ENCODE measurements at places on chromosomes 7 and 10. TPM values are rescaled to one million over a fixed set of nuclear protein-coding genes. Genes with fewer than 3 reads are reported as not detected.

- DNase-seq, result no peak
Observed at GRCh38 chr7:43929529-43930457, 3.6 kb downstream of the UBE2D4 start.

GRCh38 chr10:14507176-14507575 lies 176.5 kb upstream of the FRMD4A start:
- peak; percentile 94 for DNase-seq

CDHR1 gene
- 0.68 TPM for total RNA-seq

ZNF862 gene
- 12.1 TPM for total RNA-seq

GRCh38 chr7:136056651-136057231 lies 79.6 kb upstream of the MTPN start:
- no peak for DNase-seq

- no peak for DNase-seq
Observed at GRCh38 chr7:132347123-132347522, 229.1 kb downstream of the PLXNA4 start.

- DNase-seq, result peak; percentile 78
Observed at GRCh38 chr10:95327367-95327766, 36.6 kb upstream of the PDLIM1 start.

GRCh38 chr7:70587739-70588138 lies 544.2 kb upstream of the GALNT17 start:
- DNase-seq, result no peak

PNLIPRP1 gene
- not detected for total RNA-seq
